Kidney epithelial cell (primary cell): ENCODE measurements at places on chromosomes 16 and 17.

- no peak for DNase-seq
Observed at GRCh38 chr17:75807861-75808260, 23.3 kb downstream of the UNK start.

DNA sequence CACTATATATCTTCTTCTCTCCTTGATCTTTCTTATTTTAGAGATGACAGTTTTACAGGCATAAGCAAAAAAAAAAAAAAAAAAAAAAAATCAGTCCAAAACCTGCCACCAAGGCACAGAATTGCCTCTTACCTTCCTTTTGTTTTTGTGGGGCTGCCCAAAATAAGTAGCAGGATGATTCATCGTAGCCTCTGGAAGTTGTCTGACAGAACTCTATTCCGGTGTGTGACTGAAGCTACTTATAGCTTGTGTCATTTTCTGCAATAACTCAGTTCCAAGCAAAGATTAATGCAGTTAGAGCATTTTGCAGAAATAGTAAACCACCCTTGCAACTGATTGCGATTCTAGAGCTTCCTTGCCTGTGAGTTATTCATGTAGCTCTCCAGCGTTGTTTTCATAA is 186.8 kb downstream of the KIF2B start:
- no peak for DNase-seq

- no peak for DNase-seq
Observed at GRCh38 chr16:17802571-17802970, 331.8 kb upstream of the XYLT1 start.

GRCh38 chr17:49343273-49343672 is 18.8 kb downstream of the ZNF652 start:
- no peak for DNase-seq

DNA sequence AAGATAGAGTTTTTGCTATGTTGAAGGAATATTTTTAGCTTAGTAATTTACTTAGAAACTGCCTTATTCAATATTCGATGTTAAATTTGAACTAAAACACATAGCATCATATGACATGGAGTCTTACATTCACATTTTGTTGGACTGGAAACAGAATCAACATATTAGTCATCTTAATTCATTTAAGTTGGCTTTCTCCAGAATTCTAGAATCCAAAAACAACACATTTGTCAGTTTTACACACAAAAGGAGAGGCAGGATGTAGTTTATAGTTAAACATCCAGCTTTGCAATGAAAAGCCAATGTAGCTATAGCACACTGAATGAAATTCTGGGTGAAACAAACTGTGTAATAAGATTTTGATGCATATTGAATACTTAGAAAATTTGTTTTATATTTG is 43.3 kb downstream of the WWOX start:
- DNase-seq = no peak

DNA sequence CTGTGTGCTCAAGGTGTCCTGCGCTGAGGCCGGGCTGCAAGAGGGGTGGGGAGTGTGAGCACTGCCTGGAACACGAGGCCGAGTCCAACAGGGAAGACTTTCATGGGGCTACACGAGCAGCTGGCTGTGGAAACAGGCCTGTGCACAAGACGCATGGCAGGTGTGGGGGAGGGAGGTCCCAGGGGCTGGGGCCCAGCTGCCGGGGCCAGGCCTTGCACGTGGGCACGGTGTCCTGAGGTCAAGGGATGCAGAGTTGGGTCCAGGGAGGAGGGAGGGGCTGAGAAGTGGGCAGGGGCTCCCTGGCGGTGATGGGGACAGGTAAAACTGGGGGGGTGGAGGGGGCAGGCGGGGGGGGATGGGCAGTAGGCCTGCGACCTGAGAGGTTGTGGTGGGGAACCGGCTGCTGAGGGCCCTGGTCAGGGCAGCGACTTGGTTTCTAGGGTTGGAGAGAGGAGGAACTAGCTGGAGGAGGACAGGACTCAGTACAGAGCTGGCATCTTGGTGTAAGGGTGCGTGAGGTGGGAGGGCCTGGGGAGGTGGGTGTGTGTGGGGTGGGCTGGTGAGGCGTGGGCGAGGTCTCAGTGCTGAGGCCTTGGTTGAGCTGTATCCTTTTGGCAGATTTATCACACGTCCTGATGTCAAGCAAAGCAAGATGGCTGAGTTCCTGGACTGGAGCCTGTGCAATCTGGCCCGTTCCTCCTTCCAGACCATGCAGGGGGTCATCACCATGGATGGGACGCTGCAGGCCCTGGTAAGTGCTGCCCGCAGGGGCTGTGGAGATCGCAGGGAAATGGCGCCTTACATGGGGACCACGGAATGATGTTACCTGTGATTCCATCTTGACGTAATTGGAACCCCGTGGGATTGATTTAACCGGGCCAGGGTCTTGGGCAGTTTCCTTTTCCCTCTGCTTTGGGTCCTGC is 29.4 kb downstream of the TBCD start:
- no peak for DNase-seq

DNA sequence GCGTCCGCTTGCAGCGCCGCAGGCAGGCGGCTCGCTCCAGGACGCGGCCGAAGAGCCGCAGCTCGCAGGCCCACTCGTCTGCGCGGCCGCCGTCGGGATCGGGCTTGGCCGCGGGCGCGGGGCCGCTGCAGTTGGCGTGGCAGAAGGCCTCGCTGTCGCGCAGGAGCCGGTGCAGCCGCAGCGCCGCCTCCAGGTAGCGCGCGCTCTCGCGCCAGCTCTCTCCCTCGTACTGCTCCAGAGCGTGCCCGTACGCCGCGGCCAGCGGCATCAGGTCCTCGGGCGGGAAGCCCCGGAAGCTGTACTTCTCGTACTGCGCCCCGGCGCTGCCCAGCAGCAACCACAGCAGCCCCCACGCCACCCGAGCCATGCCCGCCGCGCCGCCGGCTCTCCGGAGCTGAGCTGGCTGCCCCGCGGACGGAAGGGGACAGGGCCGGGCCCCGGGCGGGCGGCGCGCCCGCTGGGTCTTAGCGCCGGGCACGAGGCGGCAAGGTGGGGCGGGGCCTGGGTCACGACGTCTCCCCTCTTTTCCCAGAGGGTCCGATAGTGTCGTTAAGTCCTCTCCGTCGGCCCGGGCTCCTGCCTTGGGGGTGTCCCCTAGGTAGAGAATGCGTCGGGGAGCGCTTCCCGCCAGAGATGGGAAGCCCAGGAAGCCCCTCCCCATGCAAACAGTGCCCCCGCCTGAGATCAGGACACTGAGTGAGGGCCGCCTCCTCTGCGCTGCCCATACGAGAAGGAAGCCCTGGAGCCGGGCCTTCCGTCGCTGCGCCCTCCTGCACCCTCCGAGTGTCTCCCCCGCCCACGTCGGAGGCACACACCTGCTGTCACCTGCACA is at the start of gene P3H4:
TSS of gene P3H4 (minus strand) at position 401 of the 832 bp plus-strand sequence. CDS start at position 367, 34 bp downstream.
- no peak for DNase-seq

DNA sequence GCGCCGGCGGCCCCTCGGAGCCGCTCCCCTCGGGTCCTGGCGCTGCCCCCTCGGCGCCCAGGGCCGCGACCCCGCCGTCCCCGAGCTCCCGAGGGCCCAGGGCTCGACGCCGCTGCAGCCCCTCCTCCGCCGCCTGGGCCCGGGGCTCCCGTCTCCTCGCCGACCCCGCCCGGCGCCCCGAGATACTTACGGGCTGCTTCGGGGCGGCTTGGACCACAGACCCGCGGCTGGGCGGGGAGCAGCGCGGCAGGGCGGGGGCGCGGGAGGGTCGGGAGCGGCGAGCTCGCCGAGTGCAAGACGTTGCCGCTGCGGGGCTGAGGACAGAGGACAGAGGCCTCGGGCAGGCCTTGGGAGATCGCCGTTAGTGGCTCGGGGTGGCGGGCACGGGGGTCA is 290 bp downstream of the TOB1 start:
- DNase-seq = no peak

- no peak for DNase-seq
Observed at GRCh38 chr17:82315703-82316358, 1.6 kb downstream of the CD7 start.

- no peak for DNase-seq
Observed at GRCh38 chr17:81115749-81116464, 49.4 kb upstream of the PVALEF start.

DNA sequence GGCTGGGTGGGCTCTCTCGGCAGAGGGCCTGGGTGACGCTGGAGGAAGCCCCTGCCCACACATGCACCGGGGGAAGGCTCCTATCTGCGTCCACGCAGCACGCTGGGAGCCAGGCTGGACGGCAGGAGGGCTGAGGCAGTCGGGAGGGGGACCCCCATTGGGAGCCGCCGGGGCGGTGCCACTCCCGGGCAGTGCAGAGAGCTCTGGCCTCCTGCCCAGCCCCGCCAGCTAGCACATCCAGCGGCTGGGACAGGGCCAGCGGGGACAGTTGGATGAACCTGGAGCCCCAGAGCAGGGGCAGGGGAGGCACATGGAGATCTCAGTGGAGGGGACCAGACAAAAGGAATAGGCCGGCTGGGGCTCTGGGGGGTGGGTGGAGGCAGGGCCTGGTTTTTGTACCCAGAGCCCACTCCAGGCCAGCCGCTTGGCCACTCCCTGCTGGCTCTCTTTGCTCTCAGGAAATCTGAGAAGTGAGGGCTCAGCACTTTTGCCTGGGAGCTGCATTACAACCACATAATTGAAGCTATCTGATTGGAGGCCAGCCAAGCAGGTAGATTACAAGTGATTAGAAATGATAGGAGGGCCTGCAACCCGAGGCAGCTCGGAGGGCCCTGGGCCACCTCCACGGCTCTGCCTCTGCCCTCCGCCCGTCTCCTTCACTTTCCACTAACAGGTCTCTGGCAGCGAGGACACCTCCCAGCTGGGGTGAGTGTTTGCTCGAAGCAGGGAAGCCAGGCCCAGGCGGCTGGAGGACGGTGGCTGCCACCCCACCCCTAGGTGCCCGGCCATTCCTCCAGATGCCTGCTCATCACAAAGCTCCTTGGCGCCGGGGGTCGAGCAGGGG is 40.1 kb downstream of the ENGASE start:
- DNase-seq = no peak

DNA sequence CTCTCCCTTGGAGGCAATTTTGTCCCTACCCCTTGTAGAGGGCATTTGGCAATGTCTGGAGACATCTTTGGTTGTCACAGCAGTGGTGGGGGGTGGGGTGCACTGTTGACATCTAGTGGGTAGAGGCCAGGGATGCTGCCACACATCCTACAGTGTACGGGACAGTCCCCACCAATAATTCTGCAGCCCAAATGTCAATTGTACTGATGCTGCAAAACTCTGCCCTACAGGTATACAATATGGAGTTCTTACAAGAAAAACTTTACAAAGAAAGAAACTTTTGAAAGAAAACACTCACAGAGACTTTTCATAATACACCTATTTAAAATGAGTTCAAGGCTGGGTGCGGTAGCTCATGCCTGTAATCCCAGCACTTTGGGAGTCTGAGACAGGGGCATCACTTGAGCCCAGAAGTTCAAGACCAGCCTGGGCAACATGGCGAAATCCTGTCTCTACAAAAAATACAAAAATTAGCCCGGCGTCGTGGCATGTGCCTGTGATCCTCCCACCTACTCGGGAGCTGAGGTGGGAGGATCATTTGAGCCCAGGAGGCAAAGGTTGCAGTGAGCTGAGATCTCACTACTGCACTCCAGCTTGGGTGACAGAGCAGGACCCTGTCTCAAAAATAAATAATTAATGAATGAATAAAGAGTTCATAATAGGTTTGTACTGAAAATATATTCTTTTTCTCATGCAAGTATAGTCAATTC is 59.4 kb downstream of the EMP2 start:
- DNase-seq = no peak

DNA sequence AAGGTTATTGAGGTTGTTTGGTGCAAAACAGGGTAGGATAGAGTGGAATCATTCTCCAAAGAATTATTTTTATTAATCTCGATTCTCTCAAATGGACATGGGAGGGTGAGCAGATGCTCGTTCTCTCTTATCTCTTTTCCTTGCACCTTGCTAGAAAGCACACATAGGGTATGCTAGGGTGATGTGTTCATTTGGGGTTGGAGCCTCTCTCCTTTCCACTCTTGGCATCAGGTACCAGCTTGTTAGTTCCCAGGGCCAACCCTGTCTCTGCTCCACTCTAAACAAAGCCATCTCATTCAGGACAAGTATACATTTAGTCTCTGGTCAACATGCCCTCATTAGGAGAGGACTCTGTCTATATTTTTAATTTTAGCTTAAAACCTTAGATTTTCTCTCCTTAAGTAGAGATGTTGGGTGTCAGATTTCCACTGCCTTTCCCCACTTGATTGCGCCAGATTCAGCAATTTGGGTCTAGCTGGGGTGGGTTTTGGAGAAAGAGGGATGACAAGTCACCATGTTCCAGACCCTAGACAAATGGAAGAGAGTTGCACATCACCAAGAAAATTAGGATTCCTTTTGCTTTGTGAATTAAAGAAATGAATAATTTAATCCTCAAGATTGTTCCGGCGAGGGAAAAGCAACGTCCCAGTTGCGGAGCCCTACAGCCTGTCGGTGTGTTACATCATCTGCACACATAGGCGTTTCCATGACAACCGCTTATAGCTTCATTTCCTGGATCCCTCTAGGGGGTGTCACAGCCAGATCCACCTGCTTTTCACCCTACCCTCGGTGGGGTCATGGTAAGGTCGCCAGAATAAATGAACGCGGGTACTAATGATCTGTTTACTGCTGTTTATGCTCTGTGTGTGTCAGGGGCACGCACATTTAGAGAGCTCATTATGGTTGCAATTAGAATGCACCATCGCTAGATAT is 41.6 kb downstream of the SNX11 start:
- DNase-seq = no peak
